ENCODE measurements at places on chromosomes 12 and 14.

DNA sequence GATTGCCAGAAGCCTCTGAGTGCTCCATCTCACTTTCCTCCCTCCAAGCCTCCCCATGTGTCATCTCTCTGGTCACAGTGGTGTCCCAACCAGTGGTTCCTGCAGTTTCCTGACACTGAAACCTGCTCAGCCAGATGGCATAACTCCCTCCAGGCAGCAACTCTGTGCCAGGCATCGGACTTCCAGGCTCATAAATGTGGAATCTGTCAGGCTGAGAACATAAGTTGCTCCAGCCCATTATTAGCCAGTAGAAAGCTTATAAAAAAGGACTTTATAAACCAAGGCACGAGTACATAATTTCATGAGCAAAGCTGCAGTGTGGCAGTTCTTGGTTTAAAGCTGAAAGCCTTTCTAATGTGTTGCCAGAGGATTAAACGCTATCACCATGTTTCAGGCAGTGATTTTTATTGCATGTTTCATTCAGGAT lies 194.3 kb downstream of the DACT1 start:
- DNase-seq = no peak

DNA sequence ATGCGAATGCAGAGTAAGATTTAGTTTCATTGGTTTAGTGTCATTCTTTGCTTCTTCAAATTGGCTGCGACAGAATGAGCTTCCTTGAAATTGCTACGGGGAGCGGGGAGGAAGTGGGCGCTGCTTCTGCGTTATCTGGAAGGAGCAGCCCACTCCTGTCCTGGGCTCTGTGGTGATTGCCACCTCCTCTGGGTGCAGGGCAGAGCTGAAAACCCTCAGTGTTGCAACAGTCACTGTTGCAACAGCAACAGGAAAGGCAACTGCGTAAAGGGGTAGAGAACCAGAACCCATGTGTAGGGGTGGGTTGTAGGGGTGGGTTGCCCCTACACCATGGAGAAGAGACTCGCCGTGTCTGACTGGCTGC lies 57.7 kb downstream of the MAX start:
- no peak for DNase-seq

DNA sequence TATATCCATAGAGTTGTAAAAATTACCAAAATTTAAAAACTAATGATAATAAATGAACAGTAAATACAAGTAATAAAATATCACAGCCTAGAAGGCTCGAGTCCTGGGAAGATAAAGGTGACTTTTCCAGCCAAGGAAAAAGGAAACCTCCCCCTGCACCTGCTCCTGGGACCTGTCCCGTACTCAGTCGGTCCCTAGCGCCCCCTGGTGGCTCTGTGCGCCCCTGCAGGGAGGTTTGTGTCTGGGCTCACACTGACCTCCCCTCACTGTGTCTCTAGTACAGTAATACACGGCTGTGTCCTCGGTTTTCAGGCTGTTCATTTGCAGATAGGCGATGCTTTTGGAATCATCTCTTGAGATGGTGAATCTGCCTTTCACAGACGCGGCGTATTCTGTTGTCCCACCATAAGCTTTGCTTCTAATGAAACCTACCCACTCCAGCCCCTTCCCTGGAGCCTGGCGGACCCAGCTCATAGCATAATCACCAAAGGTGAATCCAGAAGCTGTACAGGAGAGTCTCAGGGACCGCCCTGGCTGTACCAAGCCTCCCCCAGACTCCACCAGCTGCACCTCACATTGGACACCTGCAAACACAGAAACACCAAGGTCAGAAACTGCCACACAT lies 1030.4 kb downstream of the TMEM121 start:
- DNase-seq = peak; percentile 20

GRCh38 chr12:19203539-19204506 lies 74.3 kb downstream of the PLEKHA5 start:
- DNase-seq = no peak

DNA sequence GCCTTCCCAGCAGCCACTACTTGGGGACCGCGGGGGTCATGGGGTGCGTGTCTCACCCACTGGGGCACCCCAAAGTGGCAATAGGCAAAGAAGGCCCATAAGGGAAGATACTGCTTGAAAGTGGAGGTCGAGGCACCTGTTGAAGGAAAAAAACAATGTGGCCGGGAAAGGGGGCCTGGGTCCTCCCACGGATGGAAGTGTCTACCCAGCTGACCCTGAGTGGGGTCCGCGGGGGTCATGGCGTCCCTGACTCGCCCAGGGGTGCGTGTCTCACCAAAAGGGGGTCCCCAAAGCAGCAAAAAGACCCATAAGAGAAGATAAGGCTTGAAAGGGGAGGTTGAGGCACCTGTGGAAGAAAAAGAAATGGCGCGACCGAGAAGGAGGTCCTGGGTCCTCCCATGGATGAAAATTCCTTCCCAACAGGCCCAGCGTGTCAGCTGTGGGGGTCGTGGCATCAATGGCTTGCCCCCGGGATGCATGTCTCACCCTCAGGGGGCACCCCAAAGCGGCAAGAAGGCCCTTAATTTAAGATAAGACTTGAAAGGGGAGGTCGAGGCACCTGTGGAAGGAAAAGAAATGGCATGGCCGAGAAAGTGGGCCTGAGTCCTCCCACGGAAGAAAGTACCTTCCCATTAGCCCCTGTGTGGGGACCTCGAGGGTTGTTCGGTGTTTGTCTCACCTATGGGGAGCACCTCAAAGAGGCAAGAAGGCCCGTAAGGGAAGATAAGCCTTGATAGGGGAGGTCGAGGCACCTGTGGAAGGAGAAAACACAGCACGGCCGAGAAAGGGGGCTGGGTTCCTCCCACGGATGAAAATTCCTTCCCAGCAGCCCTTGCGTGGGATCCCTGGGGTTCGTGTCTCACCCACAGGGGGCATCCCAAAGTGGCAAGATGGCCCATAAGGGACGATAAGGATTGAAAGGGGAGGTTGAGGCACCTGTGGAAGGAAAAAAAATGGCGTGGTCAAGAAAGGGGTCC lies 266.0 kb downstream of the ALG10 start:
- no peak for DNase-seq

DNA sequence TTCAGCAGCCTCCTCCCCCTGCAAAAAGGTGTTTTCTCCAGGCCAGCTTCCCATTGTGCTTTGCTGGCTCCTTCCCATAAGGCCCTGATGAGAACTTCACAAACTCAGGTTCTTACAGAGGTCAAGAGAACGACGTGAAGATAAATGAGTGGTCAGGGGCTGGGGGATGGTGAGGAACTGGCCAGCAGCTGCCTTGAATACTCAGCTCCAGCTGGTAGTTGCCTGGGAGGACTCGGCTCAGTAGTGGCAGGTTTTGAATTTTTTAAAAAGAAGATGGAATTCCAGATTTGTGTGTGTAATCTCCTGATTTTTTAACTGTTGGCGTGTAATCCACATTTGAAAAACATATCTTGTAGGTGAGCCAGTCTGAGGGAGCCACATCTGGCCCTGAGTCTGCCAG lies 5.9 kb downstream of the DDX55 start:
- no peak for DNase-seq

DNA sequence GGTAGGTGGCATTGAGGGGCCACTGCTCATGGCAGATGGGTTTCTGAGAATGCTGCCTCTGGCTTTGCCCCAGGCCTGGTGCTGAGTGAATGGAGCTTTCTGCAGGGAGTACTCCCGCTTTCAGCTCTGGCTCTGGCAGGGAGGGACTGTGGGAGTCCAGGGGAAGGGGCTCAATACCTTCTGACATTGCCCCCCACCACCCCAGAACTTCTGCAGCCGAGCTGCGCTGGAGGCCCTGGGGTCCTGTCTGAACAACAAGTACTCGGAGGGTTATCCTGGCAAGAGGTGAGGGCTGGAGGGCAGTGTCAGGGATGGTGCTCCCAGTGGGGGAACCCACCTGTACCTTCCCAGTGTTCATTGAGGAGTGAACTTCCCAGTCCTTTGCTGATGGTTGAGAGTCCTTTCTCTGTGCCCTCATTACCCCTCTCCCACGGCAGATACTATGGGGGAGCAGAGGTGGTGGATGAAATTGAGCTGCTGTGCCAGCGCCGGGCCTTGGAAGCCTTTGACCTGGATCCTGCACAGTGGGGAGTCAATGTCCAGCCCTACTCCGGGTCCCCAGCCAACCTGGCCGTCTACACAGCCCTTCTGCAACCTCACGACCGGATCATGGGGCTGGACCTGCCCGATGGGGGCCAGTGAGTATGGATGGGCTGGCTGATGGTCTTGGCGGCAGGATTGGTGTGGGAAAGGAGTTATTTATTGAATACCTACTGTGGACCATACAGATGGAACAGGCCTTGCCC lies 1.9 kb downstream of the SHMT2 start:
- DNase-seq = no peak

GRCh38 chr12:53225635-53226424 lies 6.2 kb downstream of the RARG start:
- no peak for DNase-seq

GRCh38 chr14:65961004-65961403 lies 525.2 kb upstream of the CCDC196 start:
- DNase-seq = peak; percentile 6

- no peak for DNase-seq
These were observed 135.3 kb downstream of the OTOGL start for GRCh38 chr12:80234667-80235066.
